8988T (cell line): ENCODE measurements at places on chromosomes 13 and 19.

DNA sequence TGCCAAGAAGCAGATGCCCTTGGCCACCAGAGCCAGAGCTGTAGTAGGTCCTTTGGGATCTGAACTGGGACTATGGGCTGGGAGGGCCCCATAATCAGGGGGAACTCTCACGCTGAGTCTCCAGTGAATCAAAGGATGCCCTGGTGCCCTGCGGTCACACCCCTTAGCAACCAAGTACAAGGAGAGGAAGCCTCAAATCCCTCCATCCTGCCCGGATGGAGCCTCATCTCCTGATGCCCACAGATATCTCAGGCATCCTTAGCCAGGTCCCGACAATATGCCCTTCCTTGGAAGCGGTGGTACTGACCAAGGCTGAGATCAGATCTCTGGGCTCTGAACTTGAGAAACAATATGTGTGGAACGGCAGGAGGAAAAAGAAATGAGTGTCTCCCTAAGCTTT is 1.7 kb downstream of the PLEKHA4 start:
- no peak for DNase-seq

- DNase-seq, result no peak
These were observed 144.9 kb upstream of the SOX1 start for GRCh38 chr13:111922086-111922485.

DNA sequence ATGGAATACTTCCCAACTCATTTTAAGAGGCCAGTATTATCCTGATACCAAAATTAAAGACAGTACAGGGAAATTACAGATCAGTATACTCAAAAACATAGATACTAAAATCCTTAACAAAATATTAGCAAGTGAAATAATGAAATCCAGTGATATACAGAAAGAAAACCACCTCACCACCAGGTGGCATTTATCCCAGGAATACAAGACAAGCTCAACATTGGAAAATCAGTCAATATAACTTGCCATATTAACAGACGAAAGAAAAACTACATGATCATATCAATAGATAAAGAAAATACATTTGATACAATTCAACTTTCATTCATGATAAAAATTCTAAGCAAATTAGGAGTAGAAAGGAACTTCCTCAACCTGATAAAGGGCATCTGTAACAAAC is 6.7 kb upstream of the GNA15 start:
- DNase-seq, result no peak

DNA sequence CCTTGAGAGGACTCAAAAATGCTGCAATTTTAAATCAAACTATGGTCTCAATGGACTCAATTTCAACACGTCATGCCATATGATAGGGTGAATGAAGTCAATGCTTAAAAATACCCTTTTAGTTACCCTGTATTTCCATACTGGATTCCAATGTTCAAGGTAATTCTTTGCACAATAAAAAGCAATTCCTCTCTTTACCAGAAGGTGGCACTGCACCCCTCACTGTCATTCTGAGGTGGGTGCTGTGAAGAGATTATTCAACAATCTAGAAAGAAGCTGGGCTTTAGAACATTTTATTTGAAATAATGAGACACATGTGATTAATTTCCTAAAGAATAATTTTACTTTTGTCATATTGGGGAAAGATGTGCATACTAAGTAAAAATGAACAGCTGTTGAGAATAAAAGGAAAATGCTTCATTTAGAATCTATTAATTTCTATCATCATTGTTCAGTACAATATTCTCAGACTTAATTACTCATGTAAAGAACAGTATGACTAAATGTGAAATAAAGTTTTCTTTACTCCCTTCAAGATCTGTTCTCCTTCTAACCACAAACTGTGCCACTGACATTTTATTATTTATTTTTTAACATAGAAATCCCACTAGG is 789.1 kb downstream of the GPC5 start:
- DNase-seq, result no peak

GRCh38 chr13:75196147-75196837 is 285.7 kb downstream of the TBC1D4 start:
- DNase-seq, result no peak

DNA sequence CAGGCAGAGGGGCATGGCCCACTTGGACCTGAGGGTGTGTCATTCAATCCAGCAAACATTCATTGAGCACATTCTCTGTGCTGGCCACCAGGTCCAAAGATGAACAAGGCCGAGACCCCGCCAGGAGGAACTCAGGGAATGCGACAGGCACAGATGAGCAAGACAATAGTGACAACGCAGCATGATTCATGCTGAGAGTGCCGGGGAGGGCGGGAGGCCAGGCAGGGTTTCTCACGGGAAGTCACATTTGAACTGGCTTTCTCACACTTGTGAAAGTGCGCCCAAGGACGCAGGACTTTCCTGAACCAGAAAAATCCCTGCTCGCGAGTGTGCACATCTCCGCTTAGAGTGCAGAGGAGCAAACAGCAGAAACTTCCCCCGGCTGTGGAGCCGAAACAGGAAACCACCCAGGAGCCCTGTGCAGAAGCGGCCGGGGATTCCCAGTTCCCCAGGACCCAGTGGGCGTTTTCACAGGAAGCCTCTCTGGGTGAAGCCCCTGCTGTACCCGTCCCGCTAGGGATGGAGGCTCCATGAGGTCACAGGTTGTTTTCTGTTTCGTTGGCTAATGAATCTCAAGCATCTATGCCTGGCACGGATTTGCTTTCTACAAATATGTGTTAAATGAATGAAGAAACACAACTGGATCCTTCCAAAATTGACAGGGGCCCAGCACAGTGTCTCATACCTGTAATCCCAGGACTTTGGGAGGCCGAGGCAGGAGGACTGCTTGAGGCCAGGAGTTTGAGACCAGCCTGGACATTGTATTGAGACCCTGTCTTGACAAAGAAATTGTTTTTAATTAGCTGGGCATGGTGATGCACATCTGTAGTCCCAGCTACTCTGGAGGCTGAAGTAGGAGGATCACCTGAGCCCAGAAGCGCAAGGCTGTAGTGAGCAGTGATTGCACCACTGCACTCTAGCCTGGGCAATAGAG is 68.4 kb upstream of the TM9SF2 start:
- DNase-seq, result peak; percentile 69

DNA sequence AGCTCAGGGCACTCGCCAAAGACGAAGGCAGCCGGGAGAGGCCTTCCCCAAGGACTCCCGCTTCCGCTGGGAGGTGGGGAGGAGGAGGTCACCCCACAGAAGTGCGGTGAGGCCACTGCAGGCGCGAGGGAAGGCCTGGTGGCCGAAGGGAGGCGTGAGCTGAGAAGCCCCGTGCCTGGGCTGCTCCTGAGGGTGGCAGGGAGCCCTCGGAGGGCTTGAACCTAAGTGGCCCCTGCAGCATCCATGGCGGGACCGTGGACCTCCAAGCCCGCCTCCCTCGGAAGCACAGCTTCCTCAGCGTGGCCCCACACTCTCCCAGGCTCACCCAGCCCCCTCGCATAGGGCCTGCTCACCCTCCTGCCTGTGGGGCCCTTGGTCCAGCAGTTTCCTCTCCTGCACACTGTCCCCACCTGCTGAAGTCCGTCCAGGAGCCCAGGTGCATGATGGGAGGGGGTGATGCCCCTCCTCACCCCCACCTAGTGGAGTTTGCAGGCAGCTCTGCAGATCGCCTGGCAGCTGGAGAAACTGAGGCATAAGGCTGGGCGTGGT is 25.9 kb downstream of the EFNA2 start:
- no peak for DNase-seq
